ENCODE measurements at places on chromosomes 2 and 18.

DNA sequence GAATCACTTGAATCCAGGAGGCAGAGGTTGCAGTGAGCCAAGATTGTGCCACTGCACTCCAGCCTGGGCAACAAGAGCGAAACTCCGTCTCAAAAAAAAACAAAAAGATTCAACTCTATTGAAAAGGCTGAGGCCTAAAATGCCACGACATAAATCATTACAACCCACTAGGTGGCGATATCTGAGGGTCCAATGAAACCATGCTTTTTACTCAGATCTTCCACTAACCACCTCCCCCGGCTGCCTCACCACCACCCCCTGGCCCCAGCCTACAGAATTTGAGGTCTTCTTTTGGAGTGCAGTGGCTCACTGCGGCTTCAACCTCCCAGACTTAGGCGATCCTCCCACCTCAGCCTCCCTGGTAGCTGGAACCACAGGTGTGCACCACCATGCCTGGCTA, 57.5 kb downstream of the AP1S3 start:
- peak; percentile 13 for DNase-seq

- DNase-seq, result no peak
Observed at GRCh38 chr2:10255189-10256030, 47.3 kb upstream of the HPCAL1 start.

DNA sequence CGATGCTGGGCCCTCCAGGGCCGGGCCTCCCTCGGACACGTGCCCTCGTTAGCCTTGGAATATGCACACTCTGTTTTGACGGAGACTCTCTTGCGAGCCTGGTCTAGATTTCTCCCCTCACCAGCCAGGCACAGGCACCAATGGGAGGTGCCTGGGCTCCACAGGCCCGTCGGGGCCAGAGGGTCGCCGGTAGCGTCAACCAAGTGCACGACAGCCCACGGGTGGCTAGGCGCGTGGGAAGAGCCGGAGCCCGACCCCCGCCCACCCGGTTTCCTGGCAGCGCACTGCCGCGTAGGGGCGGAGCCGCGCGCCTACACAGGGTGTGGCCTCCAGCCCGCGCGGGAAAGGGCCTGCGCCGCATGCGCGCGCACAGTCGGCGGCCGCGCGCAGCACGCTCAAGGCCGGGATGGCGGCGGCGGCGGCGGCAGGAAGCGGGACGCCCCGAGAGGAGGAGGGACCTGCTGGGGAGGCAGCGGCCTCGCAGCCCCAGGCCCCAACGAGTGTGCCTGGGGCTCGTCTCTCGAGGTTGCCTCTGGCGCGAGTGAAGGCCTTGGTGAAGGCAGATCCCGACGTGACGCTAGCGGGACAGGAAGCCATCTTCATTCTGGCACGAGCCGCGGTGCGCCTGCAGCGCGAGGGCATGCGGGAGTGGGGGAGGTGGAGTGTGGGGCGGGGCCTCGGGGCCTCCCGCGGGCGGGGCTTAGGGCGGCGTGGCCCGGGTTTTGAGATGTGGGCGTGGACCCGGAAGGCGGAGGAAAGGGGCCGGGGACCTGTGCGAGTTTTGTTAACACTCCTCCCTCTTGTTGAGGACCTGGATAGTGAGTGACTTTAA, at the start of gene POLE4:
TSS of gene POLE4 (plus strand) at position 370 of the 832 bp plus-strand sequence. CDS start at position 407, 37 bp downstream.
- peak; percentile 92 for DNase-seq

GRCh38 chr2:240452462-240453256, 17.2 kb downstream of the GPC1 start:
- no peak for DNase-seq

DNA sequence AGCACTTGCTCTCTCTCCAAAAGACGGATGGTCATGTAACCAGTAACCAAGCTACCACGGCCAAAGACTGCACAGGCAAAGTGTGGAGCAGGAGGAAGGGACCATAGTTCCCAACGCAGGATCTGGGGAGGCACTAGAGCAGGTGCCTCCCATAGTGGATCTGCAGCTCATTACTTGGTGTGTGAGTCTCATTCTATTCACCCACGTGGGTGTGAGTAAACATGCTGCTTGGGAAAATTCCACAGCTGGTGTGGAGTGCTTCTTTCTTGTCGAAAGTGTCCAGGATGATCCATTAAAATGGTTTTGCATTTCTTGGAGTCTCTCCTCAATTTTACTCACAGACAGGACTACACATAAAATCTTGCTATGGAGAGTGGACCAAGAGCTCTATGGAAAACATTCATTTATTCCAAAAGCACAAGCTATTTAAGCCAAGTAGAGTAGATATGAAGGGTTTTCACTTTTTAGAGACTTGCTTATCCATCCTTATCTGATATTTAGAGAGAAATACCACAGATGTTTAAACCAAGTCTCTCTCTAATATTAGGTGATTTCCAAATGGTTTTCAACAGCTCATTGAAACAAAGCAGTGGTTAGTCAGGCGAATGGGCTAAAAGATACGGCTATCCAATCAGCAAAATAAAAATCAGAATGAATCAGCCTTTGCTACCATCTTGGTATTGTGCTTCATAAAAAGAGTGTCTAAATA, 104.3 kb upstream of the CCDC195 start:
- DNase-seq, result no peak

DNA sequence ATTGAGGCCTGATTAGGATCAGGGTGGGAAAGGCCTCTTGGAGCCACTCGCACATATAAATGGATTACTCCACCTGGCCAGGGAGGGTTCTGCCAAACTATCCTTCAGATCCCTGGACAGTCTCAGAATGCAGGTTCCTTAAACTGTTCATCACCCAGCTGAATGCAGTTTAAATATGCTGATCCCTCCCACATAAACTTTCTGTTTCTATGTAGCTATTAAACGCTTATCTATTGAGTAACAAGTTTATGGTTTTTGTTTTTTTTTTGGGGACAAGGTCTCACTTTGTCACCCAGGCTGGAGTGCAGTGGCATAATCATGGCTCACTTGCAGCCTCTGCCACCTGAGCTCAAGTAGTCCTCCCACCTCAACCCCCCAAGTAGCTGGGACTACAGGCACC, 1.9 kb downstream of the CAD start:
- no peak for DNase-seq

All from activated CD4-positive, alpha-beta T cell treated with anti-CD3 and anti-CD28 coated beads, Interleukin-2, amount 50 U/mL, for 1 hour (primary cell).